IMR-90 (cell line): ENCODE measurements at places on chromosomes 12 and 14. TPM values are rescaled to one million over a fixed set of nuclear protein-coding genes. Genes with fewer than 3 reads are reported as not detected.
A peak's percentile ranks its signal among the peaks of the same experiment; 100 is the strongest.

The SMIM41 gene
- total RNA-seq: not detected in 2 replicates

The TBX3 gene
- 15.8 and 18.6 TPM in 2 replicates for total RNA-seq

GRCh38 chr14:42173206-42173605 is 566.5 kb downstream of the LRFN5 start:
- H3K27me3 ChIP-seq: no peaks in the 10 kb centered on the region
- H3K4me3 ChIP-seq: no peak overlapping the region
- H3K27ac ChIP-seq: no peak overlapping the region
- no peak for DNase-seq
- no peaks in the 10 kb centered on the region for H3K36me3 ChIP-seq

DNA sequence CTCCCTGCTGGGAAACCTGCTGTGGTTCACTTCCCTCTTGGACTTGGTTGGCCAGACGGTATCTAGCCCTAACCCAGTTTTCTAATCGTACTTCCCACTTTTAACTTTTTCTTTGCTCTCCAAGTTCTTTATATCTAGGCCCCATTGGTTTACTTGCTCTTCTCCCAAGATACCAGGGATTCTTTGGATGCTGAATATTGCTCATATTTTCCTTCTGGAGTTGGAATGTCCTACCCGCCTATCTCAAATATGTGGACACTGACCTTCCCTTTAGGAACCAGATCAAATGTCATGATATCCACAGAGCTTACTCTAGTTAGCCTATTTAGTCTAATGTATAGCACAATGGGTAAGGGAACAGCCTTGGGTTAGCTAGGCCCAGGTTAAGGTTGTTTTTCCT is 228.6 kb downstream of the DACT1 start:
- no peak for DNase-seq
- peak overlapping the region; percentile 48; the same call in 1 of the 2 replicates for H3K27ac ChIP-seq
- no peak overlapping the region for H3K4me3 ChIP-seq
- peaks cover 13% of the 10 kb centered on the region for H3K4me1 ChIP-seq
- H3K36me3 ChIP-seq: no peaks in the 10 kb centered on the region

DNA sequence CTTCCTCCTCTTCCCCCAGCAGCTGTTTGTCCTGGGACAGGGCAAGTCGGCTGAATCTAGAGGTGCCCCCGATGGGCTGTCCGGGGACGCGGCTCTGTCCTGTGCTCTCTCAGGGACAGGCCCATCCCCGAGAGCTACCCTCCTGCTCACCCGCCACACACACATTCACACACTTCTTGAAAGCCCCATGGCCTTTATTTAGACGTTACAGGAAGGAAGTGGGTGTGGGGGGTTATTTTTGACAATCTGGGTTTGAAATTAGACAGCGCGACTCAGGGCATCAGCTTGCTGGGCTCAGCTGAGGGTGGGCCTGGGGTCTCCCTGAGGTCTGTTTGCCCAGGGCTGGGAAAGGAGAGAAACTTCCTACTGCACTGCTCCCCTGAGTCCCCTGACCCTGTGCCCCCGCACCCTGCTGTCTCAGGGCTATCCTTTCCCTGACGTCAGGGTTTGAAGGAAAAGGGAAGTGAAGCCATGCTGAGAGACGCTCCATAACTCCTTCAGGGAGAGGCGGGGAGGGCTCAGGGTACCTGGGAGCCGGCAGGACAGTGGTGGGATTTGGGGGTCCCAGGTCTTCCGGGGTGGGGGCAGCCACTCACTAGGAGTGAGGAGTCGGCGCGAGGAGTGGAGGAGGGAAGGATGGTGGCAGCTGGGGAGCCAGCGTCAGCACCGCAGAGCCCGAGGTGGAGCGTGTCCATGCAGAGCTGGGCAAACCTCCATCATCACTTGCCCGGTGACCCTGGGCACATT is 8.1 kb downstream of the PTPN6 start:
- DNase-seq: no peak
- H3K27me3 ChIP-seq: no peaks in the 10 kb centered on the region
- H3K4me3 ChIP-seq: no peak overlapping the region
- no peak overlapping the region for H3K27ac ChIP-seq
- peaks cover 5% of the 10 kb centered on the region; the same call in 1 of the 2 replicates for H3K4me1 ChIP-seq

DNA sequence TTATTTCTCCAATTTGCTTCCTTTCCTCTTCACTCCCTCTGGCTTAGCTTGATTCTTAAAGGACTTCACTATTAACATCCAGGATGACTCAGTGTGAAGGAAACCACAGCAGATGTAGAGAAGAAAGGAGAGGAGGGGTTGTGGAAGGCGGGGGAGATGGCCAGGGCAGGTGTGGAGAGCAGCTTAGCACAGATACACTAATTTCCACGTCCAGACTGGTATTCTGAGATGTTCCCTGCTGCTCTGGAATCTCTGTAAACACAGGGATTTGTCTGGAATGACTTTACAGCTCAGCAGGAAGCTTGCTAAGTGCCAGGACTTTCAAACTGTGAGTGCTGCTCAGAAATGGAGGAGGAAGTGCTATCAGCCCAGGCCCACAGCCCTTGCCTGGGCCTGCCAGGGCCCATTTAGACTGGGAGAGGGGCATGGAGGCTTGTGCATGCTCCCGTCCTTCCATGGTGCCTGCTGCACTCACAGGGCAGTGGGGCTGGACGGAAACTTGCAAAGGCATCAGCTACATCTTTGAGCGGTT is 202.5 kb upstream of the DDHD1 start:
- no peaks in the 10 kb centered on the region for H3K36me3 ChIP-seq
- H3K4me3 ChIP-seq: no peak overlapping the region
- H3K27ac ChIP-seq: peak overlapping the region; percentile 53; the same call in 1 of the 2 replicates
- peak; percentile 82 for DNase-seq
- H3K4me1 ChIP-seq: peaks cover 9% of the 10 kb centered on the region; the same call in 1 of the 2 replicates

DNA sequence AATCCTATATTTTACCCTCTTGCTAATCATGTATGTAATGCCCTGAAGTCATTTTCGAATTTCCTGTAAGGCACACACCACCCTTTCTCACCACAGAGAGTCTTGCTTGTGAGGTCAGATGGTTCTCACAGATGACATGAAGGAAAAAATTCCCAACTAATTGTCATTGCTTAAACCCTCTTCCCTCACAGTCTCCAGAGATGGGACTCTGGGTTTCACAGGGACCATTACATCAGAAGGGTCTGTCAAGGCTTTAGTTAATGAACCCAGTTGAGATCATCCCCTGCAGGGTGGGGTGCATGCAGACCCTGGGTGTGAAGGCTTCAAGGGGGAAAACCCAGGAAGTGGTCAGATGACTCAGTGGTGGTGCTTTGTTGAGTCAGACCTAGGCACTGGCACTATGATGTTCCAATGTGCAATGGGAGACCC is 229.6 kb downstream of the BCAT1 start:
- DNase-seq: peak; percentile 78
- no peak overlapping the region for H3K27ac ChIP-seq
- no peaks in the 10 kb centered on the region for H3K36me3 ChIP-seq
- H3K27me3 ChIP-seq: no peaks in the 10 kb centered on the region

DNA sequence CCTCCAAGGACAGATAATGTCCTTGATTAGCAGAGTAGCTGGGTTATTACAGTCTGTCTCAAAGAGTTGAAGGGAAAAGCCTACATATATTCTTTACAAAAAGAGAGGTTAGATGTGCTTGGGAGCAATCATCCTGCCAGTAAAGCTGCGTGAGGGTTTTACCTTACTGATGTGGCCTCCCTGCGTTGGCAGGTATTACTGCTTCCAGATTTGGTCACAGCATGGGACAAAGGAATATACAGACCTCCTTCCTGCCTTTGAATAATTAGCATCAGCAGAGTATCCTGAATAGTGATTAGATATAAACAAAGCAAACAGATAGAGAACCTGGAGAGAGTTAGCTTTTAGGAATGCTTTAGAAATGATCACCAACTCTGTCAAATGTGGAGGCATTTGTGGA is 69.6 kb downstream of the TMTC2 start:
- H3K27ac ChIP-seq: no peak overlapping the region
- H3K27me3 ChIP-seq: no peaks in the 10 kb centered on the region
- no peak overlapping the region for H3K4me3 ChIP-seq
- no peak for DNase-seq
- H3K36me3 ChIP-seq: no peaks in the 10 kb centered on the region

The PPFIA2 gene
- total RNA-seq: 0.28 and 1.3 TPM in 2 replicates

DNA sequence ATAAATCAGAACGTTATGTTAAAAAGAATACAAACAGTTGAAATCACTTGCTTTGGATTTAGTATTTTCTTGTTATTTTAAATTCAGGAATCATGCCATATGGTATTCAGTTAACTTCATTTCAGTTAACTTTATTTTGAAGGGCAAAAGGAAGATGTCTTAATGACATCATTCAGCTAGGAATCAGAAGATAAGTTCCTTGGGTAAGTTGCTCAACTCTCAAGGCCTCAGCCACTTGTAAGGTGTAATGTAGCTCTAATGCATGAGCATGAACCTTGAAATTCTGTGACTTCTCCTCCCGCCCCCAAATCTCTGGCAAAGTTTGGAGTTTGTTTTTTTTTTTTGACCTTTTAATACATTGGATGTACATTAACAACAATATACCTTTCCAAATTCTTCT is 42.6 kb downstream of the FRS2 start:
- DNase-seq: peak; percentile 77
- peaks cover 19% of the 10 kb centered on the region for H3K4me1 ChIP-seq
- H3K27me3 ChIP-seq: no peaks in the 10 kb centered on the region
- no peak overlapping the region for H3K27ac ChIP-seq

- no peaks in the 10 kb centered on the region for H3K27me3 ChIP-seq
- H3K4me1 ChIP-seq: no peaks in the 10 kb centered on the region
- peak; percentile 62 for DNase-seq
- no peaks in the 10 kb centered on the region for H3K36me3 ChIP-seq
- no peak overlapping the region for H3K27ac ChIP-seq
Measured at GRCh38 chr14:70448633-70449340, 3.2 kb upstream of the ADAM21 start.

GRCh38 chr12:77372494-77372893 is 307.1 kb upstream of the E2F7 start:
- no peak for DNase-seq
- H3K4me3 ChIP-seq: no peak overlapping the region
- no peaks in the 10 kb centered on the region for H3K36me3 ChIP-seq
- no peaks in the 10 kb centered on the region for H3K4me1 ChIP-seq

DNA sequence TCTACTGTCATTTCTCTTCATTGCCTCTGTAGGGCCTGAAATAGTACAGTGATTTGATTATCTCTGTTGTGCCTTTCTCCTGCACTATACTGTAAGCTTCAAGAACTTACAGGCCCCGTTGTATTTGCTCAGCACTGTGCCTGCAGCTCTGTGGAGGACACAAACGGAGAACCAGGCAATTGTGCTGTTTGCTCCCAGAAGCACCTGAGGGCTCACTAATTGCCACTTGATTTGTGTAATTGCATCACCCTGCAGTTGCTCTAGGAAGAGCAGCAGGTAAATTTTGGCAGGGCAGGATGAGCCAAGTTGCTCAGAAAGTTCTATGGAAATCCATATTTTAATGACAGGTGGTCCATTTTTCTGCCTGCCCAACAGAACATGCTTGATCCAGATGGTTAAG is 11.6 kb upstream of the KRT82 start:
- H3K4me1 ChIP-seq: no peaks in the 10 kb centered on the region
- H3K27ac ChIP-seq: no peak overlapping the region
- peaks cover 18% of the 10 kb centered on the region for H3K27me3 ChIP-seq
- H3K4me3 ChIP-seq: no peak overlapping the region
- no peaks in the 10 kb centered on the region for H3K36me3 ChIP-seq

DNA sequence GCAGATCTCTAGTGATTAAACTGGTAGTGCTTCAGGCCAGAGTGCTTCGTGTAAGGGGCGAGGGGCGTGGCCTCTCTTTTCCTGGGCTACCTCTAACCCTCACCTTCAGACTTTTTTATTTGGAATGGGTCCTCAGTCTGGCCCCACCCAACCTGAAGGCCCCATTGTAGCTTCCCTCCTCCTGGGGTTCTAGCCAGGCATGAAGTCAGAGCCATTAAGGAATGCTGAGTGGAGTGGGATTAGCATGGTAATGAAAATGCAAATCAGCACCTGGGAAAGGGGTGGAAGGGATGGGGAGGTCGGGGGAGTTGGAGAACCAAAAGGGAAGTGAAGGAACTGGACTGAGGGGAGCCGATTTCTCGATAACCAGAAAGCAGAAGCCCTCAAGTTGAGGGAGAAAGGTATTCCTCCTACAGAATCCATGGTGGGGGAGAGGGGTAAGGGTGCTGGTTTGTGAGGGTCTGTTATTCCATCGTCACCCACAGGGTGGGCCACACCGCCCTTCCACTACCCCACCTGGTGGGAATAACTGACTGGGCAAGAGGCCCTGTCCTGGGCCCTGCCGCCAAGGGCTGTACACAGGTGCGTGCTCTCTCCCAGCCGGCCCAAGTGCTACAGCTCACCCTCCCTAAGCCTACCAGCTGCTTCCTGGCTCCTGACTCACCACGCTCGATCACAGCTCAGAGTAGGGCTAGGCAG is 14.1 kb downstream of the ZFHX2 start:
- no peaks in the 10 kb centered on the region for H3K36me3 ChIP-seq
- H3K4me1 ChIP-seq: peaks cover 6% of the 10 kb centered on the region
- DNase-seq: peak; percentile 30
- no peaks in the 10 kb centered on the region for H3K27me3 ChIP-seq

- H3K4me3 ChIP-seq: no peak overlapping the region
- H3K36me3 ChIP-seq: no peaks in the 10 kb centered on the region
- DNase-seq: no peak
- no peak overlapping the region for H3K27ac ChIP-seq
- H3K27me3 ChIP-seq: no peaks in the 10 kb centered on the region
Measured at GRCh38 chr12:14126692-14127091, 145.3 kb upstream of the GRIN2B start.
